ENCODE measurements at places on chromosomes 3 and 15. TPM values are rescaled to one million over a fixed set of nuclear protein-coding genes. Genes with fewer than 3 reads are reported as not detected.

DNA sequence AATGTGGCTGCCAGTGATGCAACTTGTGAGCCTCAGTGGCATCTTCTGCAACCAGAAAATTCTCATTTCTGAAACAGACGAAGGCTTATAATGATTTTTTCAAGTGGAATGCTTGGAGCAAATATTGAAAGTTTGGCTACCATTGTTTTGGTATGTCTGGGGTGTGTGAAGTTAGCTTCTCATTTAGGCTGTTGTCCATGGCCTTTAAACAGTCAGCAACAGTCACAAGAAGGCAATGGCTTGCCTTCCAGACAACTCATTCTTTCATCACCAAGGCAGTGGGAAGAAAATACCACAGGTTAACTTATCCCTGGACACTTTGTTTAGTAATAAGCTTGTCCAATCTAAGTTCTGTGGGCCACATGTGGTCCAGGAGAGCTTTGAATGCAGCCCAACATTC is 4.7 kb upstream of the BNC1 start:
- H3K36me3 ChIP-seq: no peaks in the 10 kb centered on the region
- DNase-seq: no peak
- no peak overlapping the region for H3K4me3 ChIP-seq
- H3K27ac ChIP-seq: no peak overlapping the region

The GPR149 gene
- total RNA-seq: not detected

GRCh38 chr3:187739094-187739560 is 6.1 kb downstream of the BCL6 start:
- H3K27me3 ChIP-seq: no peaks in the 10 kb centered on the region
- peak overlapping the region; percentile 89 for H3K4me3 ChIP-seq
- H3K27ac ChIP-seq: peak overlapping the region; percentile 73
- no peaks in the 10 kb centered on the region for H3K36me3 ChIP-seq
- peak; percentile 38 for DNase-seq

- H3K27me3 ChIP-seq: no peaks in the 10 kb centered on the region
- no peak overlapping the region for H3K4me3 ChIP-seq
- H3K27ac ChIP-seq: no peak overlapping the region
- H3K4me1 ChIP-seq: no peaks in the 10 kb centered on the region
These were observed 321.5 kb upstream of the CADM2 start for GRCh38 chr3:84637272-84637671.

The MNS1 gene
- not detected for total RNA-seq

GRCh38 chr15:61075741-61076140 is 153.4 kb downstream of the RORA start:
- H3K27ac ChIP-seq: no peak overlapping the region
- H3K4me3 ChIP-seq: no peak overlapping the region
- H3K36me3 ChIP-seq: no peaks in the 10 kb centered on the region
- H3K4me1 ChIP-seq: no peaks in the 10 kb centered on the region
- no peak for DNase-seq
- H3K27me3 ChIP-seq: no peaks in the 10 kb centered on the region

The PLIN1 gene
- 1.2 TPM for total RNA-seq

GRCh38 chr15:43511012-43511885 is 6.2 kb upstream of the MAP1A start:
- no peaks in the 10 kb centered on the region for H3K36me3 ChIP-seq
- peaks cover 40% of the 10 kb centered on the region for H3K4me1 ChIP-seq
- H3K4me3 ChIP-seq: peak overlapping the region; percentile 86

DNA sequence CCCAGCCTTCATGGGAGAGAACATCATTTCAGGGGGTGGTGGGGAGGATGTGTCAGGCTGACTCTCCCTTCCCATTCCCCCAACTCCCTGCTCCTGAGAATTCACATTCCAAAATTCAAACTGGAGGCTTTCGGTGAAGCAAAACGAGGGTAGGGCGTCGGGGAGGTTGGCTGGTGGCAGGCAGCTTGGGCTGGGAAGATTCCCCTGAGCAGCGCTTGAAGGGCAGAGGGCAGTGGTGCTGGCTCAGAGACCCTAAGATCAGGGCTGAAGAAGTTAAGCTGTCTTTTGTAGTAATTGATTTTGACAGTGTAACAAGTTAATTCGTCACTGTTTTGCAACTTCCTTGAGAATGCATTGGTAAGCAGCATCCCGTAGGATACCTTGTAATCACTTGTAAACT is 187.8 kb downstream of the RAB11A start:
- H3K27ac ChIP-seq: no peak overlapping the region
- no peaks in the 10 kb centered on the region for H3K36me3 ChIP-seq
- no peaks in the 10 kb centered on the region for H3K4me1 ChIP-seq
- H3K4me3 ChIP-seq: no peak overlapping the region

- no peak overlapping the region for H3K27ac ChIP-seq
- no peak for DNase-seq
- H3K27me3 ChIP-seq: no peaks in the 10 kb centered on the region
These were observed 24.1 kb downstream of the SHC4 start for GRCh38 chr15:48939648-48940047.

The LSAMP gene
- not detected for total RNA-seq

GRCh38 chr3:31882431-31882830 is 98.6 kb downstream of the OSBPL10 start:
- no peak overlapping the region for H3K27ac ChIP-seq
- H3K36me3 ChIP-seq: no peaks in the 10 kb centered on the region
- no peak for DNase-seq
- H3K4me3 ChIP-seq: no peak overlapping the region

DNA sequence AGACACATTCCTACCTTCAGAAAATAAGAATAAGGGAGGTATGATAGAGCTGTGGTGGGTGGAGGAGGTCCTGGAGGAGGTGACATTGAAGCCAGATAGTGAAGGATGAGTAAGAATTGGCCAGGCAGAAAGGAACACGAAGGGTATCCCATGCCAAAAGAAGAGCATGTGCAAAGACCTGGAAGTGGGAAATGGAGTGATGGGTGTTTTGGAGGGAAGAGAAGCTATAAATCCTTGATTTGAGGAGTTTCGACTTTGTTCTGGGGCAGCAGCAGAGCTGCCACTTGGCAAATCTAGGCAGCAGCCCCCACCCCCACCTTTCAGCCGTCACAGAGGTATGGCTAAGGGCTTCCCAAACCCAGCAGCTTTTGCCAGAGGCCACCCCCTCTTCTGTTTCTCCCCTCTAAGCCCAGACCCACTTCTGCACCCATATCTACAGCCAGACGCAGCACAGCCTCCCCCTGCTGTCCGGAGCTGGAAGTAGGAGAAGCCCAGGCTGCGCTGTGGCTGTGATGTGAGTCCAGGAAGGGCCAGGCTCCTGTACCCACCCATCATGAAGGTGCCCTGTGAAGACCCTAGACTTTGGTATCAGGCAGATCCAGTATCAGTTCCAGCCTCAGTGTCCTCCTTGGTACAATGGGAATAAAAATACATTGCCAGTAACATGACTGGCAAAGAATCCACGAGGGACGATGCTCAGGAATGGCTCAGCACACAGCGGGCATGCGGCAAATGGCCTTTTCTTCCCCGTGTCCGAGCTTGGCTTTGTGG is 188.7 kb upstream of the LINGO1 start:
- no peaks in the 10 kb centered on the region for H3K36me3 ChIP-seq
- H3K4me3 ChIP-seq: no peak overlapping the region
- no peak for DNase-seq
- no peaks in the 10 kb centered on the region for H3K27me3 ChIP-seq

DNA sequence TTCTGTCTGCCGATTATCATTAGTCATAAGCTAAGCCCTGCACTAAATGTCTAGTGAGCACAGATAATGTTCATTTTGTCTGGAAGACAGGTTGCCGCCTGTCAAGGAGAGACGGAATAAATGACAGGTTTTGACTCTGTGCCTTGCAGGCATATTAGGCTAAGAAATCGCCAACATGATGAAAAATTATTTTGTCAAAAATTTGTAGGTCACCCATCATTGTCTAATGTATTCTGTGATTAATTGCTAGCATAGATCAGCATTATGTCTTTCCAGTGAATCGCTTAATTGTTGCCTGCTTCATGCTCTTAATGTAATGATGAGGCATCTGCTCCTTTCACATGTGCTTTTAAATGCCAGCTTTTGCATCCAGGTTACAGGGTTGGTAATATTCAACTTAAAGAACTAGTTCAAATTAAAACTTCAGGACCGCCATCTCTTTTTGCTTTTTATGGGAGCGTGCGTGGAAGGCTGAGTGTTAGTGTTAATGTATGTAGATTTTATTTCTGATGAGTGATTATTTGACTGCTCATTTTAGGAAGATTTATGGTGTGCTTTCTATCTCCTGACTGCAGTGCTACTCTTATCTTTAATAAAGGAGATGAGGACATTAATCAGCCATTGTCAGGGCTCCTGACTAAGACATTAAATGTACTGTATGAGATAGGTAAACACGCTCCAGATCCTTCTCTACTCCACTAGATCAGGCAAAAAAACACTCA is 120.8 kb upstream of the MEIS2 start:
- H3K36me3 ChIP-seq: no peaks in the 10 kb centered on the region
- no peak overlapping the region for H3K27ac ChIP-seq
- no peak for DNase-seq
- H3K4me1 ChIP-seq: no peaks in the 10 kb centered on the region
- H3K4me3 ChIP-seq: no peak overlapping the region
- H3K27me3 ChIP-seq: no peaks in the 10 kb centered on the region

The UTS2B gene
- total RNA-seq: not detected

GRCh38 chr3:68878322-68878721 is 54.0 kb downstream of the TAFA4 start:
- no peaks in the 10 kb centered on the region for H3K4me1 ChIP-seq
- no peaks in the 10 kb centered on the region for H3K36me3 ChIP-seq
- no peak overlapping the region for H3K4me3 ChIP-seq
- no peak for DNase-seq

The CELSR3 gene
- 3.3 TPM for total RNA-seq

The LRRN1 gene
- total RNA-seq: 0.22 TPM

The LAMB2 gene
- 1.1 TPM for total RNA-seq

- no peaks in the 10 kb centered on the region for H3K27me3 ChIP-seq
- H3K4me3 ChIP-seq: no peak overlapping the region
- no peaks in the 10 kb centered on the region for H3K4me1 ChIP-seq
- DNase-seq: no peak
- H3K36me3 ChIP-seq: peaks cover 8% of the 10 kb centered on the region
These were observed 161.5 kb downstream of the NSMCE3 start for GRCh38 chr15:29107971-29108645.

- no peak overlapping the region for H3K27ac ChIP-seq
- no peaks in the 10 kb centered on the region for H3K36me3 ChIP-seq
- no peak for DNase-seq
- no peaks in the 10 kb centered on the region for H3K27me3 ChIP-seq
These were observed 130.9 kb downstream of the LRRK1 start for GRCh38 chr15:101049856-101050622.

GRCh38 chr3:186459108-186459467 is 85.1 kb downstream of the CRYGS start:
- H3K4me1 ChIP-seq: no peaks in the 10 kb centered on the region
- no peaks in the 10 kb centered on the region for H3K27me3 ChIP-seq
- H3K4me3 ChIP-seq: no peak overlapping the region

- no peak overlapping the region for H3K27ac ChIP-seq
- no peaks in the 10 kb centered on the region for H3K36me3 ChIP-seq
- no peaks in the 10 kb centered on the region for H3K4me1 ChIP-seq
- no peak overlapping the region for H3K4me3 ChIP-seq
- H3K27me3 ChIP-seq: no peaks in the 10 kb centered on the region
These were observed 462.8 kb downstream of the TUSC7 start for GRCh38 chr3:117172426-117172825.

The HESX1 gene
- total RNA-seq: not detected

DNA sequence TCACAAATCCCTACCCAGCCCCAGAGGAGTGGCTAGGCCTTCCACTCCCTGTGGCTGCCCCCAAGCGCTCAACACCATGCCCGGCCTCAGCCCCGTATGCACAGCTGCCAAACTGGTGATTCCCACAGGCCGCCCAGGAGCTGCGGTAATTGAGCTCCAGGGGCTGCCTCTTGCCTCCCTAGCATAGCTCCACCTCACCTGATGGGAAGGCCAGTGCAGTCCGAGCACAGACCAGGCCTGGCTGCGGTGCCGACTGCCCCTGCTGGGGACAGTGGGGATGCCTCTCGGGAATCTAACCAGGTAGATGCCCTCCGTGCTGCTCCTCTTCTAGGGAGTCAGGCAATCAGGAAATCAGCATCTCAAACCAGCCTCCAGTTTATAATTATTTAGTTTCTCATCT is 25.9 kb downstream of the SCN5A start:
- no peaks in the 10 kb centered on the region for H3K4me1 ChIP-seq
- H3K27me3 ChIP-seq: no peaks in the 10 kb centered on the region
- no peak overlapping the region for H3K4me3 ChIP-seq
- no peaks in the 10 kb centered on the region for H3K36me3 ChIP-seq
- H3K27ac ChIP-seq: no peak overlapping the region

DNA sequence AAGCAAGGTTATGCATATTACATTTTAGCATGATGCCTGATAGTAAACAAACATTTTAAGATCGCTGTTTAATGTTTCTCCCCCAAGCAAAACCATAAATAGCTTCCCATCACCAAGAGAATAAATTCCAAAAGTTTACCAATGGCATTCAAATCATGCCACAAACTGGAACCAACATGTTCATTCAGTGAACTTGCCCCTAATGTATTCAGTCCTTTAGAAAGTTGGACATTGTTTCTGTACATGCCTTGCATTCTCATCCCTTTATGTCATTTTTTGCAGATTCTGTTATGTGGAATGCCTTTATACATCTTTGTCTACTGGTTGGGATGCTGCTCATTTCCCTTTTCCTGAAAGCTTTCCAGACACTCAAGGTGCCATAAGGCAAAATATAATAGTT is 105.5 kb downstream of the PYDC2 start:
- DNase-seq: no peak
- no peaks in the 10 kb centered on the region for H3K36me3 ChIP-seq
- H3K27ac ChIP-seq: no peak overlapping the region

DNA sequence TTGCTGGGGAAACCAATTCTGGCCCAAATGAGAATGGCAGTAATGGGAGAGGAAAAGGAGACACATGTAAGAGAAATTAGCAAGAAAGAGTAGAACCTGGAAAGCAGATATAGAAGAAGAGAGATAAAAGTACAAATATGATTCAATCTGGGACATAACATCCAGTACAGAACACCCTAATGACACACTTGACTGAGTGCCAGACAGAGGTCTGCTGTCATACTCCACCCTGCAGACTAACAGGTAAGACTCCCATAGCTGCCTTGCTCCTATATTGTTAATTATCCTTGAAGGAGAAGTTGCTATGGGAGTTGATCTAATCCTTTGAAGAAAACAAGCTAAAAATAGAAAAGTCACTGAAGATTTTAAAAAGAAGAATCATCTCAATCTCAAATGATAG is 21.1 kb downstream of the CCPG1 start:
- no peak overlapping the region for H3K4me3 ChIP-seq
- no peaks in the 10 kb centered on the region for H3K4me1 ChIP-seq
- no peaks in the 10 kb centered on the region for H3K27me3 ChIP-seq
- H3K36me3 ChIP-seq: peaks cover 14% of the 10 kb centered on the region
- H3K27ac ChIP-seq: no peak overlapping the region

GRCh38 chr3:42682301-42683070 is 2.9 kb upstream of the KLHL40 start:
- H3K27ac ChIP-seq: no peak overlapping the region
- H3K4me1 ChIP-seq: no peaks in the 10 kb centered on the region
- H3K27me3 ChIP-seq: no peaks in the 10 kb centered on the region
- no peaks in the 10 kb centered on the region for H3K36me3 ChIP-seq
- H3K4me3 ChIP-seq: no peak overlapping the region
- no peak for DNase-seq

- no peaks in the 10 kb centered on the region for H3K36me3 ChIP-seq
- no peak for DNase-seq
- peaks cover 13% of the 10 kb centered on the region for H3K4me1 ChIP-seq
- H3K27ac ChIP-seq: no peak overlapping the region
These were observed 1.3 kb upstream of the MAP6D1 start for GRCh38 chr3:183826448-183827250.

The STRA6 gene
- not detected for total RNA-seq

Data from CD4-positive, alpha-beta memory T cell (primary cell).